ENCODE measurements at places on chromosomes 1 and 21. TPM values are rescaled to one million over a fixed set of nuclear protein-coding genes. Genes with fewer than 3 reads are reported as not detected.

ADAMTS5 gene
- total RNA-seq, result 2.1 TPM

SELL gene
- 0.39 TPM for total RNA-seq

CTSE gene
- total RNA-seq, result not detected

KIF26B gene
- total RNA-seq, result 27.0 TPM

OR2L13 gene
- total RNA-seq, result not detected

MTR gene
- 42.4 TPM for total RNA-seq
